ENCODE measurements at places on chromosomes 6 and 20.
A peak's percentile ranks its signal among the peaks of the same experiment; 100 is the strongest.

DNA sequence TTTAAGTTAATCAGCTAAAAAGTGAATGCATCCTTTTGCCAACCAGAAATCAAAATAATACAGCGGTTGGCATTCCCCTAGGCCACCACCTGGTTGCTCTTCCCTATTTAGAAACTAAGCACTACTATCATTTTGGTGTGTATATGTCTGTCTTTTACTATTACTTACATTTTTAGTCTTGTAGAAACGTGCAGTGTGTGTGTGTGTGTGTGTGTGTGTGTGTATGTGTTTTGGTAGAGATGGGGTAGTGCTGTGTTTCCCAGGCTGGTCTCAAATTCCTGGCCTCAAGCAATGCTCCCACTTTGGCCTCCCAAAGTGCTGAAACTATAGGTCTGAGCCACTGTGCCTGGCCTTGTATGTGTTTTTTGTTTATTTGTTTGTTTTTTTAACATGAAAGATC, 27.4 kb downstream of the MYO6 start:
- DNase-seq: no peak

- no peak for DNase-seq
Observed at GRCh38 chr6:164303102-164303964, 888.8 kb downstream of the QKI start.

DNA sequence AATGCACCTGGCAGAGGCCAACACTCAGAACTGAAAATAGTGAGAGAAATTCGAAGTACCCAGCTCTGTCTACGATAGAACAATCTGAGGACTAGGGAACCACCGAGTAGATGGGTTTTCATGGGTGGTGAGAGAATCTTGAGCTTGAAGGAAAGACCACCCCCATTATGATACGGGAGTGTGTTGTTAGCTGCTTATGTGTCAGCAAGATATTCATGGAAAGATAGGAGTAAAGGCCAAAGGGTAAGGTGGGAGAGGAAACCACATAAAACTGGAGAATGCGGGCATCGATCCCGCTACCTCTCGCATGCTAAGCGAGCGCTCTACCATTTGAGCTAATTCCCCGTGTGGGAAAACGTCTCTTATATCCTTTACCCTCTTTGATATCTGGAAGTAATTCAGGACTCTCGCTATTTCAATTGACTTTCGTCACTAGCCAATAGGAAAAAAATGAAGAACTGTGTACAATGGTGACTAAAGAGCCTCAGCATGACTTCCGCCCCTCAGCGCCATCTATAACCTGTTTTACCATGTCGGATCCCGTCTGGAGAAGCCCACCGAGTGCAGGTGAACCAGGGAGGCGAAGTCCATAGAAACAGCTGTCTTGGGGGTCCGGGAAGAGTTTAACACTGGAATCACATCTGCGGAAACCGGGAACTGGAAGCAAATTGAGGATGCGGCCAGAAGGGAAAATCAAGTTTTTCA, 25.0 kb upstream of the ABT1 start:
- DNase-seq: peak; percentile 70

DNA sequence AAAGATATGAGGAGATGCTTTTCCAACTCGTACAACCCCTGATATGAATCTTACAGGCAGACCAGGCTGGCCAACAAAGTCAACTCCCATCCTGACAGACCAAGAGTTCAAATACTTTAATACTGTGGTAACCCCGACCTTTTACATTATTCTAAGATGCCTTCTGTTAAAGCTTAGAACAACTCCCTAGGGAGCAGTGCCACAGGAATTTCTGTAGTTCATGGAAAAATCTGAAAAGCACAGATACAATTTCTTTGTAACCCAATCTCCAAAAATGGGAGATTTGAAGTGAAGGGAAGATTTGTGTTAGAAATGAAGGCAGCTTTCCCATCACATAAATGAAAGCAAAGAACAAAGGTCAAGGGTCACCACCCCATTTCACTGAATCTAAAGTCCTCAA, 151.3 kb upstream of the BEND6 start:
- no peak for DNase-seq

DNA sequence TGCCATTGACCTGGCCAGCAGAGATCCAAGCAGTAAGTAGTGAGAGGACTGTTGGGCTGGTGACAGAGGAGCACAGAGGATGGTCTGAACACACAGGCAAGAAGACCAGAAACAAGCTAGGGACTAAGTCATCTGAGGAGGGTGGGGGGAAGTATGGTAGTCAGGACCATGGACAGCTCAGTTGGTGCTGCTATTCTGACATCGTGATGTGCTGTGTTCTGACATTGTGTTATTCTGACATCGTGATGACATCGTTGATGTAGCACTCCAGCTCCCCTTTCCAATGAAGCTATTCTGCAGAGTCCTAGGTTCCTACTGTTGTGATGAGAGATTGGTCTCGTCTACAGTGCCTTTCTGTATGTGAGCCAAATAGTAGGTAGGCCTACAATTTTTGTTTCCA, 28.7 kb downstream of the CFAP206 start:
- DNase-seq: peak; percentile 72

- DNase-seq: no peak
Observed at GRCh38 chr6:119637768-119638167, 288.2 kb upstream of the MAN1A1 start.

- no peak for DNase-seq
Observed at GRCh38 chr6:51684038-51684437, 403.4 kb downstream of the PKHD1 start.

- DNase-seq: no peak
Observed at GRCh38 chr6:159038914-159039884, 5.6 kb downstream of the TAGAP start.

GRCh38 chr20:4569865-4570264, 151.8 kb upstream of the PRND start:
- DNase-seq: no peak

- DNase-seq: no peak
Observed at GRCh38 chr6:2557181-2557720, 193.5 kb downstream of the MYLK4 start.

- DNase-seq: no peak
Observed at GRCh38 chr6:125357515-125358256, 55.9 kb upstream of the HDDC2 start.

DNA sequence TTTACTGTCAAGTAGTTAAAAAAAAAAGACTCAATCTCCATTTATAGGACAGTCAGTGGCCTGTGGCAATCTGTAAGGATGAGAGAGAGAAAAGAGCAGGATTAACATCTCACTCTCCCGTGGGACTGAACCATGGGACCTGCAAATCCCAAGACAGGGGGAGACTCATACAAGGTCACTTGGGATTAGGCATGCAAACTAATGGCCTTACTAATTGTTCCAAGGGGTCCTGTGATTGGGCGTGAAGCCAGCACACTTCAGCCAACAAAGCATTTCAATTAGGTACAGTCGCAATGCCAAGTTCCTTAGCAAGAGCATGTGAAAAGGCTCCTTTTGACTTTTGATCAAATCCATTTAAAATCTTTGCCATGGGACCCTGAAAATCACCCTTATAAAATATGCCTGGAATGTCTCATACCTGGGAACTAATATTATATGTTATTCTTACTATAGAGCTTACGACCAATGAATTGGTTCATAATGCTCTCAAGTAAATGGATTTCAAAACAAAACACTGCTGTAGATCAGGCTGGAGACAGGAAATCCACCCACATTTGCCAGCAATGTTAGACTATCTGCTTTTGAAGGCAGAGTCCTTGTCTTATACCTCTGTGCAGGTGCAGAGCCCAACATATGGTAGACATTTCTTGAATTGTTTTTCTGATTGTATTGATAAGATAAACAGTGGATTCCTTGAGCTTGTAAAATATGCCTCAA, 412.5 kb downstream of the GJA1 start:
- DNase-seq: no peak

All from WTC11 (cell line).